Large intestine (tissue), 12 donors: ENCODE measurements at places on chromosomes 2 and 18. TPM values are rescaled to one million over a fixed set of nuclear protein-coding genes. Genes with fewer than 3 reads are reported as not detected.

DNA sequence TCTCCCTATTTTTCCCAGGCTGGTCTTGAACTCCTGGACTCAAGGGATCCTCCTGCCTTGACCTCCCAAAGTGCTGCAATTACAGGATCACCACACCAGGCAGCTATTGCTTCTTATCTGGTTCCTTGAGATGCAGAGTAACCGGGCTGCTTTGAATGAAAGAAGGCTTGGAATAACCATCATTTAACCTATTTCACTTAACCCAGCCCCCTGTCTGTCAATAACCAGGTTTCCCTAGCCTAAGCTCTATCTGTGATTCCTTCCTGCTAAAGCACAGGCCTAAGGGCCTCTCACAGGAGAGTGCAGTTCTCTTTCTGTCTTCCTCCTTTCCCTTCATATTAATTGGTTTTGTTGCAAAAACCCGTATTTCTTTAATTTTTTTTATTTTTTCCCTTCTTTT, 393.5 kb upstream of the RAB12 start:
- no peak overlapping the region for H3K4me3 ChIP-seq
- no peaks in the 10 kb centered on the region for H3K27me3 ChIP-seq
- no peaks in the 10 kb centered on the region for H3K4me1 ChIP-seq
- no peaks in the 10 kb centered on the region for H3K36me3 ChIP-seq
- no peak overlapping the region for H3K27ac ChIP-seq

GRCh38 chr18:8757396-8757997, 52.1 kb downstream of the MTCL1 start:
- no peak for DNase-seq
- H3K4me1 ChIP-seq = peaks cover 5% of the 10 kb centered on the region
- H3K4me3 ChIP-seq = no peak overlapping the region
- peaks cover 7% of the 10 kb centered on the region for H3K36me3 ChIP-seq
- no peak overlapping the region for H3K27ac ChIP-seq
- H3K27me3 ChIP-seq = no peaks in the 10 kb centered on the region

Gene DPYSL5
- 7.1 TPM for polyA plus RNA-seq

DNA sequence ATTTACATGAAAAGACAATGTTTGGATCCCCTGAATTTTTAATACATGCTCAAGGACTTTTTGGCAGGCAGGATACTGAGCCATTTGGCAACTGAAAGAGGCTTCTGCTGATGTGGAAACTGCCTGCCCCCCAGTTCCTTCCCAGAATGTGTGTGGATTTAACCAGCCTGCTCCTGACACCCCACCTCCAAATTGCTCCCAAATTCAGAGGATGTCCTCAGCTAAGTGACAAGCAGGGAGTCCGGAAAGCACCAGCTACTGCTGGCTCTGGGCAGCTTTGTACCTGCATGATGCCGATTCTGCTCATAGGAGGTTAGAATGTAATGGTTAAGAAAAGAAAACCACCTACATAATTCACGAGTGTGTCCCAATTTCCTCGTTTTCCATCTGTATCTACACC, 197.5 kb downstream of the CDH20 start:
- H3K4me1 ChIP-seq = no peaks in the 10 kb centered on the region
- H3K4me3 ChIP-seq = no peak overlapping the region
- H3K27me3 ChIP-seq = no peaks in the 10 kb centered on the region
- DNase-seq = no peak
- no peak overlapping the region for H3K27ac ChIP-seq

- H3K4me3 ChIP-seq = no peak overlapping the region
- no peak for DNase-seq
- H3K27me3 ChIP-seq = no peaks in the 10 kb centered on the region
- no peaks in the 10 kb centered on the region for H3K4me1 ChIP-seq
- no peak overlapping the region for H3K27ac ChIP-seq
Measured at GRCh38 chr18:9688036-9688741, 19.9 kb upstream of the RAB31 start.

- DNase-seq = no peak
- no peaks in the 10 kb centered on the region for H3K4me1 ChIP-seq
- no peak overlapping the region for H3K27ac ChIP-seq
- no peaks in the 10 kb centered on the region for H3K36me3 ChIP-seq
Measured at GRCh38 chr2:144603334-144603733, 83.4 kb upstream of the ZEB2 start.
